ENCODE measurements at places on chromosomes 3 and 15.

DNA sequence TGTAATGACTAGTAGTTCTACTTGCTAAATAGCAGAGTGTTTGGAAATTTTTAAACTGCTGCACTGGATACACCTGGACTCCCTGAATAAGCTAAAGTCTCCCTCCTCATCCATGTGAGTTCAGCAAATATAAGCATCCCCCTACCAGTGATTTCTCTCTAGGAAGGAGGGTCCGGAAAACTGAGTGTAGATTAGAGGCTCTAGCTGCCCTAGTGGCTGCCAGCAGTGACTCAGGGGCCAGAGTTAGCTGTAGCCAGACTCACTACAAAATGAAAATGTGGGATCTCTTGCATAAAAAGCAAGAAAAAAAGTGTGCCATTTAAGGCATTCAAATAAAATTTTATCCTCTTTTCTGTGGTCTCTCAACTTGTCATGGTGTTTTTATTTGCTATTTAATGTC lies 485.0 kb upstream of the ATP11B start:
- DNase-seq: no peak

DNA sequence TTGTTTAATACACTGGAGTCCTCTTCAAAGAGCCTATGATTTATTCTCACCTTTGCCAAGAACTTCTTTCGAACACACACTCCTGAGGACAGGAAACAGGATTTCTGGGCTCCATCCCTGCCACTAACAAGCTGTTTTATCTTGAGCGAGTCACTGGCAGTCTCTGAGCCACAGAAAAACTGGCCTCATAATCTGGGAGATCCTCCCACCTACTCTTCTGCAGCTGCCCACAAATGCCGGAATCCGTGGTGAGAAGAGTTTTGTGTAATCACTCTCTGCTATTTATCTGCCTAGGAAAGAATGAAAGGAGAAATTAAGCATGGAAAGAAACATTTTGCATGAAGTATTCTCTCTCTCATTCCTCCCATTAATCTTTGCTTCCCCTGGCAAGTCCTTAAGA lies 172.0 kb upstream of the TRIM42 start:
- DNase-seq: no peak

DNA sequence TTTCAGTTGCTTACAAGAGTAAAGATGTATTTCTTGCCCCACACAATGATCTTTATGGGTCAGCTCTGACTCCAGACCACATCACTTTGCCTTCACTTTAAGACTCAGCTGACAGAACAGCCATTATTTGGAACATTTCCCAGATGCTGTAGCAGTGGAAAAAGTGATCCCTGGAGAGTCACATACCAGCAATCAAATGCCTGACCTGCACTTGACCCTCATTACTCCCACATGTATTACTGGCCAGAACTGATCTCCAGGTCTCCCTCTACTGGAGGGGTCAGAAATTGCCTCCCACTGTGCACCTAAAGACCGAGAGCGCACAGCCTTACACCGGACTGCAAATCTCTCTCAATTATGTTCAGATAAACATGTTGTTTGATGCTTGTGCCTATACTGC lies 88.6 kb upstream of the ZNF385D start:
- no peak for DNase-seq

- DNase-seq: no peak
Observed at GRCh38 chr15:84604826-84605553, 4.2 kb downstream of the ZSCAN2 start.

GRCh38 chr3:25849091-25849490 lies 59.2 kb downstream of the OXSM start:
- no peak for DNase-seq

DNA sequence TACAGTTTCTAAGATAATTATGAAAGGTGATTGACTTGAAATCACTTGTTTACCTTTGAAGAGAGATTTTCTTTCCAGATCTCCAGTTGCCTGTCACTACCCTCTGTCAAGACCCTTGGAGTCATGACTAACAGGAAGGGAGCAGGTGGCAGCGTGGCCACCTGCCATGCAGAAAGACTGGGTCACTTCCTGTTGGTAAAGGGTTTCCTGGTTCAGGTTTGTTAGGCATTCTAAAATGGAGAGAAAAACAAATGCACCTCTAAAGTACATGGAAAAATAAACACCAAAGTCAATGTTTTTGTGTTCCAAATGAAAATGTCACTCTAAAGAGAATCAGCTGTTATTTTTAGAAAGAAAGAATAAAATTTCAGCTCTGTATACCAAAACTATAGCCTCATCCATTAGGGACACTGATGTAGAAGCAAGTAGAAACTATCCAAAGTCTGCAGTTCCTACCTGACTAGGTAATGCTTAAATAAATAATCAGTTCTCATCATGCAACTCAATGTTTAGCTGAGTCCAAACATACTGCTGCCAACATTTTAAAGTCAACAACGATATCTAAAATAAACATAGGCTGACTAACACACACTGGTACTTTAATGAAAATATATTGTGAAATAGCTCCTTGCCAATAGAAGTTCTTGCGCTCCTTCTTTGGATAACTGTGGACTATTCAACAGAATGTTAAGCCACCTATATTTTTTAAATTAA lies 23.9 kb upstream of the TM4SF1 start:
- no peak for DNase-seq

DNA sequence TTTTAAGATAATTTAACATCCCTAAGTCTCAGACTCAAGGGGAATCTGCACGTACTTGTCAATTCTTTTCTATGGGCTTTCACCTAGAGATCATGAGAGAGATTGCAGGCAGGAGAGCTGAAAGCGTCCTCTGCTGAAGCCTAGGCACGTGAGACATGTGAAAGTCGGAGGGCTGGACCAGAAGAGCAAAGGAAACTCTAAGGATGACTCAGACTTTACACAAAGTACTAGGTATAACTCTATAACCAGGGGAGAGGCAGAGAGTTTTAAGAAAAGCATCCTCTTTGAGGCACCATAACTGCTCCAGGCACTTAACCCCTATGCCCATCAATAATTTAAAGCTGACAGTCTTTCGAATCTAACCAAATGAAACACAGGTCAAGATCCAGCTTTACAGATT lies 436.6 kb downstream of the VGLL3 start:
- DNase-seq: no peak

GRCh38 chr15:57797110-57797509 lies 90.6 kb downstream of the POLR2M start:
- DNase-seq: no peak

DNA sequence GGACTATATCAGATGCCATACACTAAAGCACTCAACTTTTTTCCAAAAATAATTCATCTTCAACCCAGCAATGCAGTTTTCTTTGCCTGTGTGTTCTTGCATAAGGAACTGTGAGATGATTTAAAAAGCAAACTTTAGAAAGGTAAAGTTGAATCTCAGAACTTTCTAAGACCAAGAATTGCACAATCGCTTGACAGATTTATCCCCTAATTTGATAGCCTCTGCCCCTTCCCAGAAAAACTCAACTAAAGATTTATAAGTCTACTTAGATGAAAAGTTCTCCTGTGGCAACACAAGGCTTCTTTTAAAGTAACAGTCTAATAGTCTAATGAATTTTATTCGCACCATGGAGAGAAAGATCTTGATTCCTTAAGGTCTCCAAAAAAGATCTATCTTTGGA lies 259.3 kb downstream of the MAGI1 start:
- no peak for DNase-seq

DNA sequence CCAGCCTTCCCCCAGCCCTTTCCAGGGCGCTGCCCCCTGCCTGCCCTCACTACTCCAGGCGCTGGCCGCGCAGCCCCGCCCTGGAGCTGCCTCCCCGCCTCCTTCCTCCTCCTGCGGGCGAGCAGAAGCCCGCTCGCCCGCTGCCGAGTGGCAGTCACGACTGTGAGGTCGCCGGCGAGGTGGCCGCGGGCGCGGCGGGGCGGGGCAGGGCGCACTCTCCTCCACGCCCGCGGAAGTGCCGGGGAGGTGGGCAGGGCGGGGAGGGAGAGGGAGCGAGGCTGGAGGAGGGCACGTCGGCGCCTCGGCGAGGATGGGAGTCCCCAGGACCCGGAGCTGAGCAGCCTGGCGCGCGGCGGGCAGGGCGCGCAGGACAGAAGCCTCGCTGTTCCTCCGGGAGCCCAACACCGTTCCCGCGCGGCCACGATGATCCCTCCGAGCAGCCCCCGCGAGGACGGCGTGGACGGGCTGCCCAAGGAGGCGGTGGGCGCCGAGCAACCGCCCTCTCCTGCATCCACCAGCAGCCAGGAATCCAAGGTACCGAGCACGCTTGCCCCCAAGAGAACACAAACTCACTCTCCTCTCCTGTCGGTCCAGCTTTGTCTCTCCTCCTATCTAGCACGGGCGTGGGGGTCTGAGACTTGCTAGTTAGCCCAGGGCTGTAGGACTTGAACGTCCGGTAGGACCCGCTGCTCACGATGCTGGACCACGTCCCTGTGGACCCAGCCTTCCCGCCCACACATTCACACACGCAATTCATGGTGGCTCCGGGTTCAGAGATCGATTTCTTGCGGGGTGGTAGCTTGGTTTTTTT lies at the start of gene STAC:
Gene STAC (plus strand): TSS at position 284 of the 811 bp plus-strand sequence. CDS start 140 bp downstream, at position 424.
- DNase-seq: peak; percentile 19

DNA sequence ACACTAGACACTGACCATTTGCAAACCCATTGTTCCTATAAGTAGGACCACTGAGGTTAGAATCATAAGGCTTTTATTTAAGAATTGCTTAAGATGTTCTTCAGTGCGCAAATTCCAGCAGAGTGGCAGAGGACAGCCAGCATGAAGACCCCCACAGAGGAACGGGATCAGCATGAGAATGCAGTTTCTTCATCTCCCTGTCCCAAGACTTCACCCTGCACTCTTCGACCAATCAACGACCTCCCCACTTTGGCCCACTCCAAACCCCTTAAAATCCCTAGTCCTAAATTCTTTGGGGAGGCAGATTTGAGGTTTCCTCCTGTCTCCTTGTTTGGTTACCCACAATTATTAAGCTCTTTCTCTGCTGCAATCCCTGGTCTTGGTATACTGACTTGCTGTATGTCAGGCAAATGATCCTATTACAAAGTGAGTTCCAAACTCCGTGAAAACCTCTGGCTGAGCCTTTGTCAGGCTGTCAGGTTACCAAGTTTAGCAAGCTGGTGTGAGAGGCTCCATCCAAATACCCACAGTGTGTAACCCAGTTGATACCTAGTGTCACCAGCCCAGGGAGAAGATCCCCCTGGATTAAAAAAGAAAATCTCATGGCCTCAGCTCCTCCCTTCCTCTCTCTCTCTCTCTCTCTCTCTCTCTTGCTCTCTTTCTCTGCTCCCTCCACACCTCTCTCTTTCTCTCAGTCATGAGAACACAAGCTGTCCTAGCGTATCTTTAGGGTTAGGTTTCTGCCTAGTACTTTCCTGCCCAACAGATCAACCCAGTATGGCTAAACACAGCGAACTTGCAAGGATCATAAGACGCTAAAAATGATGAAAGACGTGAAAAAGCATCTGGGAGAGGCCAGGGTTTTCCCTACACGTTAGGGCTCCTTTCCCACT lies 15.8 kb upstream of the RBSN start:
- DNase-seq: no peak

DNA sequence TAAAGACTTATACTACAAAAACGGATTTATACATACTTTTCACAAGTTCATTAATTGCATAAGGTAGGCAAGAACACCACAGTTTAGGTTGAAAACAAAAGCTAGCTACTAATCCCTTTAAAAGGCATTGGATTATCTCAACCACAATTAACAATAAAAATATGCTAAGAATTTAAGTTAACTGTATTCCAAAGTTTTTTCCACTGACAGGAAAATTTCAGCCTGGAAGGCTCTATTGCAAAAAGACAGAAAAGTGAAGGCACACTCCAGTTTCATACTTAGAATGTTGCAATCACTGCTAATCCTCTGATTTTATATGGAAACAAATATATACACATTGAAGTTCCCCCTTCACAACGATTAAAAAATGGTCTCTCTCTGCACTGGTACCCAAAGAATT lies 71.5 kb downstream of the TJP1 start:
- no peak for DNase-seq

GRCh38 chr3:40317061-40317855 lies 7.8 kb downstream of the EIF1B start:
- DNase-seq: peak; percentile 26

- DNase-seq: no peak
Observed at GRCh38 chr15:41691471-41691870, 31.3 kb downstream of the MGA start.

GRCh38 chr3:39127908-39128304 lies 20.4 kb downstream of the TTC21A start:
- DNase-seq: no peak

- no peak for DNase-seq
Observed at GRCh38 chr15:89781891-89782618, 5.9 kb downstream of the MESP2 start.

DNA sequence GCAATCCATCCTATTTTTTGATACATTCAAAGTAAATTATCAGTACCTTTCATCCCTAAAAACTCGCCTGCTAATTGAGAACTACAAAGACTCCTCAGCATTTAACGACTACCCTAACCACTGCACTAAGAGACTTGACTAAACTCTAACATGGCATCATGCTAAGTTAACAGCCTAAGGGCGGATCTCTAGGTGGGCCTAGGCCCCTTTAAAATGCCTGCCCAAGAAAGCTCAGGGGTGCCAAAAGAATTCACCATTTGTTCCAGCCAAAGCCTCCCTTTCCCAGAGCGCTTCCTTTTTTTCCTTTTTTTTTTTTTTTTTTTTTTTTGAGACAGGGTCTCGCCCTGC lies 568 bp upstream of the NEK4 start:
- no peak for DNase-seq

DNA sequence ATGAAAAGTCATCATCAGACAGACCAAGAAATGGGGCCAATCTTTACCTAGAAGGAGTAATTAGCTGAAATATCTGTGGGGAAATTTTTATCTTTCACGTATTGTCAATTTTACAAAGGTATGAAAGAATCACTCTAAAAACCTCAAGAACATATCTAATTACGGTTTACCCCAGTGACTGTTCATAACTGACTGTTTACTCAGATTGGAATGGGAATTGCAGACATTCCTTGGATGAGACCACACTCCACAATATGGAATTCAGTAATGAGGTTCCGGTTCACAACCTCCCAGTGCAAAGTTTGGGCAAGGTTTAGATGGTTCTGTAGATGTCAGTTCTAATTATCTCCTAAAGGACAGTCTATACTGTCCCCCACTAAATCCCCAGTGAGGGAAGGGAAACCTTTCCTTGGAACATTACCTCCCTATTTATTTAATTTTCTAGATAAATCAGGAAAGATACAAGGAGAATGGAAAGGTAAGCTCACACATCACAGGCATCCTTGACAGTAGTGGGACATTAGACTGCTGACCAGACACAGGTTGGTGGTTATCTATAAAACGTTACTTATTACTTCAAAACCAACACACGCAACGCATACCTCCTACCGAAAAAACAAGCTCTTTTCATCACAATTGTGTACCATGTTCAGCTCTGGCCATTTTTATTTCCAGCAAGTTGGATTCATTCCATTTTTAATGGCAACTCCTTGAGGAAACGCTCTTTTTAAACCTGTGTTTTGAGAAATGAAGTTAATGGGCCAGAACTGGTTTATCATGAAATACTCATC lies 129.9 kb downstream of the RORA start:
- no peak for DNase-seq

GRCh38 chr3:10600296-10600714 lies 94.9 kb upstream of the ATP2B2 start:
- no peak for DNase-seq
